ENCODE measurements at places on chromosomes 5 and 9. TPM values are rescaled to one million over a fixed set of nuclear protein-coding genes. Genes with fewer than 3 reads are reported as not detected.

DNA sequence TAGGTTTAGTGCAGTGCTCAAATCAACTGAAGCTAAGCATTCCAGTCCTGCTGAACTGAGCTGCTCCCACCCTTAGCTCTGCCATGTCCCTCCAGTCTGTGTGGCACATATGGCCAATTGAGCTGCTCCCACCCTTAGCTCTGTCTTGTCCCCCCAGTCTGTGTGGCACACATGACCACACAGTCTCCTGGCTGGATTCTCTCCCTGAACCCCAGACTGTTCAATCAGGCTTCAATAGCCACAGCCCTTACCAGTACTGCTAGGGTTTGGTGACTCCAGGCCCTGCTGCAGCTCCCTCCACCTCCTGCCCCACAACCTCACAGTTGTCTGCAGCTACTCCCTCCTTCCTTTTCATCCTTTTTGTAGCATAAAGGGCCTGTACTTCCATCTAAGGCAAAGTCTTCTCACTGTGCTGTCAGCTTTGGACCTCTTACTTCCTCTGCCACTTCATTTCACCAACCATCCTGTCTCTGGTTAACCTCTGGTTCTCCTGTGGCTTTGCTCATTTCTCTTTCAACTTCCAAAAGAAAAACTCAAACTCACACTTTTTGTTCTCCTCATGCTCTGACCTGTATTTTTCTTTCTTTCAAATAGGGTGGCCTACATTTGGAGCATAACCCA, 50.8 kb downstream of the ADAMTS12 start:
- no peak for DNase-seq

DNA sequence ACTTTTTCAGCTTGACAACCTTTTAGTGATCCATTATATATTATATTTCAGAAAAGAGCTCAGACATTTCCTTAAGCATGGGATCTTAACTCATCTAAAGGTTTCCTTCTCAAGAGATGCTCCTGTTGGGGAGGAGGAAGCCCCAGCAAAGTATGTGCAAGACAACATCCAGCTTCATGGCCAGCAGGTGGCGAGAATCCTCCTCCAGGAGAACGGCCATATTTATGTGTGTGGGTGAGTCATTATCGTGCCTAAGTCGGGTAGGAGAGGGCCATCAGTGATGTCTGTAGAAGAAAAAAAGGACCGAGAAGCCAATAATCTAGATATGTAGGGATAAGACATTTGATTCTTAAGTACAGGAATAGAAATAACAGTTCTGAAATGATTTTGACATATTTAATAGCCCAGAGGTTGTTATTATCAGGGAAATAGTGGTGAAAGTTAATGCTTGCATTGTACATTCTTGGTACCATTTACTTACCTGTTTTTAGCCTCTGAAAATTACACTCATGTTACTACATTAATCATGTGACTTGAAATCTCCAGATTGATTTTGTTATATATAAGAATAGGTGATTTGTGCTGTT, 28.2 kb downstream of the MTRR start:
- DNase-seq = no peak

DNA sequence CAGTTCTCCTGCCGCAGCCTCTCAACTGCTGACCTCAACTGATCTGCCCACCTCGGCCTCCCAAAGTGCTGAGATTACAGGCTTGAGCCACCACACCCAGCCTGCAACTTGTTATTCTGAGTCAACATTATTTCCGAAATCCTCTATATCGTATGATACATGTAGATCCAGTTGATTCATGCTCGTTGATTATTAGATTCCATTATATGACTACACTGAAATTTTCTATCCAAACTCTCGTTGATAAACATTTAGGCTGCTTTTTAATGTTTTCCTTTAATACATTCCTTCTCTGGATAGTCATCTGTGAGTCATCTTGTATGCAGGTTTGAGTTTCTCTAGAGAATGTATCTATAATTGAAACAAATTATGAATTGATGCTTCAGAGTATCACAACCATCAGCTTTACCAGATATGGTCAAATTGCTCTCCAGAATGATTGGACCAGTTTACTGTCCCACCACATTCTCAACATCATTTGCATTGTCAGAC, 4.1 kb downstream of the CDK7 start:
- DNase-seq = no peak

DNA sequence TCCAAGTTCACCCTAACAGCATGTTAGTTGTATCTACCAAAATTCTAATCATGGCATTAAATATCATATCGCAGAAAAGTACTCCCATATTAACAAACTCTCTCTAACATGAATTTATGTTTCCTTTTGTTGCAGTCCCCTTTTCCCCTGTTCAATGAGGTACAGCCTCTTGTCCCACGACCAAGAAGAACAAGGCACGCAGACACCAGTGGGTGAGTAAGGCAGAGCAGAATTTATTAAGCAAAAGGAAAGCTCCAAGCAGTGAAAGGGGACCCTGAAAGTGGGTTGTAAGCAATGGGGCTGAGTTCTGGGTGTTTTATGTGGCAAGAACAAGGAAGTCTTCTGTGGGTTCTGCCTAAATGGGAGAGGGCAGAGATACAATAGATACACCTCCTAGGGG, 183.5 kb downstream of the LURAP1L start:
- DNase-seq = no peak

DNA sequence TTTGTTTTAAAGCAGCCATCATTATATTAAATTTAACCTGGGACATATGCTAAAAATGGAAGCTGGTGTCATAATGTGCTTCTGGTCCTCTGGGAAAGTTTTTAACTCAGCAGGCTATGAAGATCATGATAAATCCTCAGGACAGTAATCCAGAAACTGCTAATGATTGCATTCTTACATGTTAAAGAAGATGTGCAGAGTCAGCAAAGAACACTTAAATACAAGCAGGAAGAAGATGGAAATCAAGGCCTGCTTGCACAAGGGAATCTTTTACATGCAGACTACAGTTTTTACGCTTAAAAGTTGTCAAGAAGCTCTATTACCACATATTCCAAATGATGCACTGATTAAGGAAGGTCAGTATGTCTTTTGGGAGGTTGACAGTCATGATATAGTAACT, 246.0 kb upstream of the PTPRD start:
- DNase-seq = no peak

DNA sequence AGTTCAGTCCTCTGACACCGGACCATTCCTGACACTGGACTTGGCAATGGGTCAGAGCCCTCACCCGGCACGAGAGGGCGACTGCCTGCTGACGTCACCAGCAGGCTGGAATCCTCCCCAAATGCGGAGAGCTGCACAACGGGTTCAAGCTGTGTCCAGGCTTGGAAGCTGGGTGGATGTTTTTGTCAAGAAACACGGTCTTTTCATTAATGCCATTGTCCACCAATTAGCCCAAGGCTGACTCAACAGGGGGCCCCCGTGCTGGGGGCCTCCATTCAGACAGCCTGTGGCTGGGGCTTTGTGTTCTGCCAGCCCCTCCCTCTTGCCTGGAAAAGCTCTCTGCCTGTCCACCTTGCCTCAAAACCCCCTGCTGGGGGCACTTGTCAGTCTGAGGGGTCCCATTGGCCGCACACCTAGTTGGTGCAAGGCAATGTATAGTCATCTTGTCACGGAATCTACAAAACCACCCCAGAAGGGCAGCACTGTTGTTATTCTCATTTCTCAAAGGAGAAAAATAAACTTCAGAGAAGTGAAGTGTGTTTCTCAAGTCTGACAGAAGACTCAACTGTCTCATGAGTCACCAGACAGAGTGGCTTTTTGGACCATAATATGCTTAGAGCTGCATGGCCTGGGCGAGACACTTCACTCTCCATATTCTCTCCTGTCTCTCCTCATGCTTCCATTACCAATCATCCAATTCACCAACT, 24.6 kb downstream of the NDUFA8 start:
- no peak for DNase-seq

GRCh38 chr9:87520172-87520683, 22.6 kb downstream of the DAPK1 start:
- no peak for DNase-seq

DNA sequence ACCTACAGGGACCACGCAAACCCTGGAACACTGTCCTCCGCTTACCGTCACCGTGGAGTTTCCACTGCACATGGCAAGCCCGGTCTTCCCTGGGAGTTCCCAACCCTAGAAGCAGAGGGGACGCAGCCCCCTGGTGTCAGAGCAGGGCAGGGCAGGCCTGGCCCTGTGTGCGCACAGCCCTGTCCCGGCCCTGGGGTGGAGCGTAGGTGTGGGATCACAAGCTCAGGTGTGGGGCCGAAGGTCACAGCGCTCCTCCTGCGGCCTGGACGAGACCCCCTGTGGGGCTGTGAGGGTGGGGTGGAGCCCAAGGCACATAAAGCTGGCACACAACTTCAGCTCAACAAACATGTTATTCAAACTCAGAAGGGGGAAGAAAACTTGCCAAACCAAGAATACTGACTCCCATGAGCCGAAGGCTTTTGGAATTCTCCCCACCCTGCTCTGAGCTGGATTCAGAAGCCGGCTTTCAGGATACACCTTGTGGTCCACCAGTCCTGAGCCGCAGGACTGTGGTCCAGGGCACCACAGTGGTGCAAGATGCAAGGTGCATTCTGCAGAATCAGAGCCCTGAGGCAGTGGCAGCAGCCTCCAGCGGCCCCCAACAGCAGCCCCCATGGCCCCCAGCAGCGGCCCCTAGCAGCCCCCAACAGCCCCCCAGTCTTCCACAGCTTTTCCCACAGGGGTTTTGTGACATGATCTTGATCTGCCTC, 11.8 kb upstream of the EXOC3 start:
- peak; percentile 74 for DNase-seq

DNA sequence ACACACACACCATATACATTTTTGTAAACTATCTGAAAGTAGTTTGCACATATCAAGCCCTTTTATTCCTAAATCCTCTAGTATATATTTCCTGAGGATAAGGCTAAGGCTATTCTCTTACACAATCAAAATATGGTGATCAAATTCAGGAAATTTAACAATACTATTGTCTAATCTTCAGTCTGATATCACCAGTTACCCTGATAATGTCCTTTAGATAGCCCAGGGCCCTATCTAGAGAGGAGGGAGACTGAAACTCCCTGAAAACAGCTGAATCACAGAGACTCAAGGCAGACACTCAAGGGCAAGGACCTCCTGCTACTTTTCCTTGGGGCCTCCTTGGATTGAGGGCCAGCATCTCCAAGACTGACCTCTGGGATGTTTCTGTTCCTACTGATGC, 30.4 kb downstream of the PTTG1 start:
- DNase-seq = no peak

DNA sequence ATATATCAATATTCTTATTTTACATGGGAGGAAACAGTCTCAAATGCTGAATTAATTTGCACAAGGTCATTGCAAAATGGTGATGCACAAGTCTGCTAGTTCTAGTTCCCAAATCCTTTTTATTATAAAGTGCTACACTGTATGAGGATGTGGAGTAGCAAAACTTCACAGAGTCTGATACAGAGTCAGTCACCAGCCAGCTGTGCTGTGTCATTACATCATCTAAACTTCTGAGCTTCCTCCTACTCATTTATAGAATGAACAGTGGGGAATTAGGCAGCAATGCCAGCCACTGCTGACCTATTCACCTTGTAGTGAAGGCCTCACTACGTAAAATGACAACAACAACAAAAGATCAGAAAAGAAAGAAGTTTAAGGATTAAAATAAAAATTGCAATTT, 357.8 kb downstream of the TMEM167A start:
- no peak for DNase-seq

GRCh38 chr5:40150896-40151295, 528.8 kb upstream of the PTGER4 start:
- no peak for DNase-seq

- DNase-seq = no peak
Observed at GRCh38 chr5:92769978-92770377, 811.0 kb downstream of the NR2F1-AS1 start.

- no peak for DNase-seq
Observed at GRCh38 chr5:96615223-96615622, 47.0 kb upstream of the CAST start.

GRCh38 chr9:113296796-113297558, 6.2 kb downstream of the RNF183 start:
- DNase-seq = no peak

GRCh38 chr5:149826574-149826973, 96.5 kb downstream of the PPARGC1B start:
- no peak for DNase-seq

GRCh38 chr9:70073193-70073592, 29.5 kb downstream of the MAMDC2 start:
- DNase-seq = no peak

GRCh38 chr9:95502248-95502647, 14.5 kb downstream of the PTCH1 start:
- no peak for DNase-seq

GRCh38 chr5:158026304-158027031, 167.5 kb upstream of the CLINT1 start:
- DNase-seq = no peak

DNA sequence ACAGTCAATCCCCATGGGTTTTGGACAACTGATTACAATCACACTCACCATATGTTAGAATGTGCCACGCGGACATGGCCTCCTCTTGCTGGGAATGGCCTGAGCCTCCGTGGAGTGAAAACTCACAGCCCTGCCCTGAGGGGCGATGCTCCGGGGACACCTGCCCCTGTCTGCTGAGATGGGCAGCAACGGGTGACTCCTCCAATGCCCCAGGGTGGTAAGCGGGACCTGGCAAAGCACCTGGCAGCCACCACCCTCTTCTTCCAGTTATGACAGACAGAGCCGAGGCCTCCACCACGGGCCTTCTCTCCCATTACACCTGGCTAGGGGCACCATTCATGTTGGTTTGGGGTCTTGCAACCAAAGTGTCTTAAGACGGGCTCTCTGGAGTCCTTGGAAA, 94.9 kb upstream of the COL5A1 start:
- DNase-seq = no peak

DNA sequence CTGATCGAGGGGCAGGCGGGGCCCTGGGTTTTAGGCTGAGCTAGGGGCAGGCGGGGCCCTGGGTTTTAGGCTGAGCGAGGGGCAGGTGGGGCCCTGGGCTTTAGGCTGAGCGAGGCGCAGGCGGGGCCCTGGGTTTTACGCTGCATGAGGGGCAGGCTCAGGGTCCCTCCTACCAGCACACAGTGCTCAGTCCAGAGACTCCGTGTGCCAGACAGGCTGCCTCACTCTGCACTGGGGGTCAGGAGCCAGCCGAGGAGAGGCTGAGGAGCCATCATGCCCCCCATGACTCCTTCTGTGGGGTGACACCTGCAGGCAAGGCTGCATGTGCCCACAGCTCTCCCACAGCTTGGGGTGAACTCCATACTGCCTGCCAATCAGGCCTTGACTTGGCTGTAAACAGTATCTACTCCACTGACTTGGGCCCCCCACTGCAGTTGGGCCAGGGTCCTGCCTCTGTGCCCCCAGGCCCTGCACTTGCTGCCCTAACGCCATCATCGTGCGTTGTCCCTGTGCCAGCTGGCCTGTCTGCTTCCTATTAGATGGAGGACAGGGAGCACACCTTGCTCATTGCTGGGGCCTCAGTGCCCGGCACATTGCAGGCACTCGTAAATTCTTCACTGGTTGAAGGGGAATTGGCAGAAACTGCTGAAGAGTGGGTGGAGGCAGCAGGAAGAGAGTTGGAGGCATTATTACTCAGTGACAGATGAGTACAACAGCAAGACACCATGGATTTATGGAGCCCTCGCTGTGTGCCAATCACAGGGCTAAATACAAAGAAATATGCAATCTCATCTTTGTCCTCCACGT, 78.6 kb downstream of the AMBP start:
- peak; percentile 23 for DNase-seq

SLC34A1 gene
- 211 TPM for polyA plus RNA-seq

ADRB2 gene
- polyA plus RNA-seq = 0.92 TPM

FBP2 gene
- not detected for polyA plus RNA-seq

EFCAB9 gene
- polyA plus RNA-seq = not detected

NOL6 gene
- polyA plus RNA-seq = 10.8 TPM

SPINK6 gene
- not detected for polyA plus RNA-seq

PPP3R2 gene
- polyA plus RNA-seq = not detected

SLC46A2 gene
- polyA plus RNA-seq = not detected

DMRT3 gene
- not detected for polyA plus RNA-seq

AHRR gene
- polyA plus RNA-seq = 0.71 TPM

SLC4A9 gene
- polyA plus RNA-seq = 29.9 TPM
